ENCODE measurements at places on chromosomes 12 and 14.

DNA sequence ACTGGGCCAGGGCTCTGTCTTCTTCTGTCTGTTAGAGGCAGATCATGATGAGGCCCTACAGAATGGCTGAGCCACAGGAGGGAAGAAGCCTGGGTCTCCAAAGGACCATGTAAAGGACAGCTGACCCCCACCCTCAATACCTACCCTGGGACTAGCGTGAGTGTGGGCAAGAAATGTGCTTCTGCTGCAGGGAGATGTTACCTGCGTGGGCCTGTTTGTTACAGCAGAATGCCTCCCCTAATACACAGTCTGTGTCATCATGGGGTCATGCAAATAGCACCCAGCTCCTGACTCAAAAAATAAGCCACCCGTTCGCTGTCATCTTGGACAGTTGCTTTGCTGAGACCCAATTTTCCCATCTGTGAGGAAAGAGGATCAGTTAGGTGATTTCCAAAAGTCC, 90.6 kb downstream of the CALM1 start:
- no peak overlapping the region for H3K27ac ChIP-seq
- H3K36me3 ChIP-seq: no peaks in the 10 kb centered on the region
- H3K4me3 ChIP-seq: no peak overlapping the region
- no peak for DNase-seq
- H3K27me3 ChIP-seq: no peaks in the 10 kb centered on the region

DNA sequence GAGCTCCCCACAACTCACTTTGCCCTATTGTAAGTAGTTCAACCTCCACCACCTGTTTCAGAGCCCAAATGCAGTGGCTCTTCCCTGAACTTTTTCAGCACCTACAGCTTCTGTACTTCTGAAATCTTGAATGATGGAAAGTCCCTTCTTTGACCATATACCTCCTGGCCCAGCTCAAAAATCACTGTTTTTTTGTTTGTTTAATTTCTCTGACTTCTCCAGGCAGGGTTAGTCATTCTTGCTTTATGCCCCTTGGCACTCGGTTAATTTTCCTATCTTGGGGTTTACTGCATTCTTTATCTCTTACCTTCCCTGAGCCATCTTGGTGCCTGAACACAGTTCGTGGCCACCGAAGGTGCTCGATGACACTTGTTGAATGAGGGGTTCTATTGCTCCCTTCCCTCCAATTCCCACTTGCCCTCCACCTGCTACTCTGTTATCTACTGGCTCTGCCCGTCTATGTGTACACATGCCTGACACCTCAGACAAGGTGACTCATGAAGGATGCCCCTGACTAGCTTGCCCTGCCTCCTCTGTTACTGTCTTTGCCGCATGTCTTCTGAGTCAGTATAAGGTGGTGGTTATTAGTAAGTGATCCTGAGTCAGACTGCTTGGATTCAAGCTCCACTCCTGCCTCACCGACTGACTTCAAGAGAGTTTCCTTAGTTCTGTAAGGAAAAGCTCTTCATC, 4.4 kb downstream of the AMHR2 start:
- H3K36me3 ChIP-seq: no peaks in the 10 kb centered on the region
- H3K27ac ChIP-seq: no peak overlapping the region
- H3K27me3 ChIP-seq: no peaks in the 10 kb centered on the region
- no peak for DNase-seq

DNA sequence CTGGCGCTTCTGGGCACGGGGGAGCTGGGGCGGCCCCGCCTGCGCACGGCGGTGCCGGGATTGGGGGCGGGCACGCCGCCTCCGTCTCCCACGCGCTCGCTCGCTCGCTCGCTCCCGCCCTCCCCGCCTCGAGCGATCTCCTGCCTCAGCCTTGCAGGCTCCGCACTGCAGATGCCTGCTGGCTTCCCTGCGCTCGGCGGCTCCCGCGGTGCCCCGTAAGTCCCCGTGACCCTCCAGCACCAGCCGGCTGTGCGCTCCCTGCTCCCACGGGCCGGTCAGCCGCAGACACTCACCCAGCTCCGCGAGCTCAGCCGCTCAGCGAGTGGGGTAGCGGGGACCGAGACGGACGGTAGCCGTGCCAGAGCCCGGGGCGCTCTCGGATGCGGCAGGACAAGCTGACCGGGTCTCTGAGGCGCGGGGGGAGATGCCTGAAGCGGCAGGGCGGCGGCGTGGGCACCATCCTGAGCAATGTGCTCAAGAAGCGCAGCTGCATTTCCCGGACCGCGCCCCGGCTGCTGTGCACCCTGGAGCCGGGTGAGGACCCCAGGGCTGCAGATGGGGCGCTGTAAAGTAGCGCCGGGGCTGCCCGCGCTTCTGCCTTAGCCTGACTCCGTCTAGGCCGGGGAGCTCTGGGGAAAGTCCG, at the start of gene TBC1D30:
TSS of gene TBC1D30 (plus strand) at position 148 of the 643 bp plus-strand sequence. CDS start at position 381, 233 bp downstream.
- H3K4me1 ChIP-seq: peaks cover 6% of the 10 kb centered on the region
- no peaks in the 10 kb centered on the region for H3K36me3 ChIP-seq
- peak; percentile 78 for DNase-seq
- H3K4me3 ChIP-seq: no peak within 1 kb of the TSS
- peaks cover 15% of the 10 kb centered on the region for H3K27me3 ChIP-seq

- H3K27me3 ChIP-seq: no peaks in the 10 kb centered on the region
- peaks cover 7% of the 10 kb centered on the region for H3K36me3 ChIP-seq
- H3K4me1 ChIP-seq: no peaks in the 10 kb centered on the region
- DNase-seq: no peak
- H3K27ac ChIP-seq: no peak overlapping the region
Measured at GRCh38 chr12:31297572-31298514, 28.1 kb downstream of the SINHCAF start.

- H3K27me3 ChIP-seq: no peaks in the 10 kb centered on the region
- no peaks in the 10 kb centered on the region for H3K36me3 ChIP-seq
- H3K4me3 ChIP-seq: no peak overlapping the region
- no peak for DNase-seq
Measured at GRCh38 chr14:61588419-61588901, 106.9 kb upstream of the HIF1A start.

DNA sequence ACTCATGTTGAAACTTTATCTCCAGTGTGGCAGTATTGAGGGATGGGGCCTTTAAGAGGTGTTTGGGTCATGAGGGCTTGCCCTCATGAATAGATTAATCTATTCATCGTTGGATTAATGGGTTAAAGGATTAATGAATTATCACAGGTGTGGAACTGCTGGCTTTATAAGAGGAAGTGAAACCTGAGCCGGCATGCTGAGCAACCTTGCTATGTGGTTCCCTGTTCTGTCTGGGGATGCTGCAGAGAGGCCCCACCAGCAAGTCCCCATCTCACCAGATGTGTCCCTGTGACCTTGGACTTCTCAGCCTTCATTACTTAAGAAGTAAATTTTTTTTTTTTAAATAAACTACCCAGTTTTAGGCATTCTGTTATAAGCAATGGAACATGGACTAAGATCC, 109.6 kb downstream of the DYRK2 start:
- H3K4me3 ChIP-seq: no peak overlapping the region
- no peaks in the 10 kb centered on the region for H3K4me1 ChIP-seq
- no peak overlapping the region for H3K27ac ChIP-seq

DNA sequence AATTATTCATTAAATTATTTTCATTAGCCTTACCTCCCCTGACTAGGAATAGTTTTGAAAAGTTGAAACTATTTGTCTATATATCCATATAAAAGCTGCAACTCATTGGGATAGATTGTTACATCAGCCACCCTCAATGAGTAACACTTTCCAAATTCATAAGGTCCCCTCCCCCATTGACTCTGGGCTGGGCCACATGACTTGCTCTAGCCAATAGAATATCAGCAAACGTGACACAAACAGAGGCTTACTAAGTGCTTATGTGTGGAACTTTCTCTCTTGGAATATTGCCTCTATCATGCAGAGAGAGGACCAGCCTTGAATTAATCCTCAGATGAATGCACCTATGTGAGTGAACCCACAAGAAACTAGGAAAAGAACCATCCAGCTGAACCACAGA, 213.7 kb downstream of the CCDC59 start:
- H3K4me1 ChIP-seq: no peaks in the 10 kb centered on the region
- no peaks in the 10 kb centered on the region for H3K36me3 ChIP-seq
- no peak overlapping the region for H3K4me3 ChIP-seq
- no peak for DNase-seq
- no peak overlapping the region for H3K27ac ChIP-seq

GRCh38 chr12:84124211-84124610, 788.4 kb downstream of the SLC6A15 start:
- no peak for DNase-seq
- H3K27ac ChIP-seq: no peak overlapping the region
- no peaks in the 10 kb centered on the region for H3K27me3 ChIP-seq
- no peaks in the 10 kb centered on the region for H3K4me1 ChIP-seq

DNA sequence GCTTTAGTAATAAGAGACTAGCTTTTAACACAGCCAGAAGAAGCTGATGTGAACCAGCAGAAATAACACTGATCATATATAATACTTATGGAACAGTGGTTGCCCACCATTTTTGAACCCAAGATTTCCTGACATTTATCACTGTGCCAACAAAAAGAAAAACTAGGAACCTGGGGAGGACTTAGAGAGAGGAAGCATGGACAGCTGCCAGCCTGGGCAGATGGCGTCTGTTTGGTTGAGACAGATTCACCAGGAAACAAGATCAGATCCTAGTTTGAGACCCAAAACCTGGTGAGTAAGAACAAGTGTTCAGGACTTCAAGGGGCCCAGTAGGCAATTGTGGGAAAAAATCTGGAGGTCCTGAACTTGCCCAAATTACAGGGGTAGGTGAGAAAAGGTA, 95.3 kb downstream of the BICD1 start:
- no peaks in the 10 kb centered on the region for H3K36me3 ChIP-seq
- H3K27ac ChIP-seq: no peak overlapping the region
- H3K27me3 ChIP-seq: no peaks in the 10 kb centered on the region
- no peaks in the 10 kb centered on the region for H3K4me1 ChIP-seq

- no peak overlapping the region for H3K27ac ChIP-seq
- no peak for DNase-seq
- no peak overlapping the region for H3K4me3 ChIP-seq
- H3K27me3 ChIP-seq: no peaks in the 10 kb centered on the region
- no peaks in the 10 kb centered on the region for H3K36me3 ChIP-seq
Measured at GRCh38 chr12:87383680-87384079, 645.5 kb downstream of the C12orf50 start.

GRCh38 chr12:108977360-108977759, 43.5 kb downstream of the SVOP start:
- no peaks in the 10 kb centered on the region for H3K4me1 ChIP-seq
- H3K36me3 ChIP-seq: no peaks in the 10 kb centered on the region
- H3K27ac ChIP-seq: no peak overlapping the region
- H3K4me3 ChIP-seq: no peak overlapping the region
- no peak for DNase-seq

DNA sequence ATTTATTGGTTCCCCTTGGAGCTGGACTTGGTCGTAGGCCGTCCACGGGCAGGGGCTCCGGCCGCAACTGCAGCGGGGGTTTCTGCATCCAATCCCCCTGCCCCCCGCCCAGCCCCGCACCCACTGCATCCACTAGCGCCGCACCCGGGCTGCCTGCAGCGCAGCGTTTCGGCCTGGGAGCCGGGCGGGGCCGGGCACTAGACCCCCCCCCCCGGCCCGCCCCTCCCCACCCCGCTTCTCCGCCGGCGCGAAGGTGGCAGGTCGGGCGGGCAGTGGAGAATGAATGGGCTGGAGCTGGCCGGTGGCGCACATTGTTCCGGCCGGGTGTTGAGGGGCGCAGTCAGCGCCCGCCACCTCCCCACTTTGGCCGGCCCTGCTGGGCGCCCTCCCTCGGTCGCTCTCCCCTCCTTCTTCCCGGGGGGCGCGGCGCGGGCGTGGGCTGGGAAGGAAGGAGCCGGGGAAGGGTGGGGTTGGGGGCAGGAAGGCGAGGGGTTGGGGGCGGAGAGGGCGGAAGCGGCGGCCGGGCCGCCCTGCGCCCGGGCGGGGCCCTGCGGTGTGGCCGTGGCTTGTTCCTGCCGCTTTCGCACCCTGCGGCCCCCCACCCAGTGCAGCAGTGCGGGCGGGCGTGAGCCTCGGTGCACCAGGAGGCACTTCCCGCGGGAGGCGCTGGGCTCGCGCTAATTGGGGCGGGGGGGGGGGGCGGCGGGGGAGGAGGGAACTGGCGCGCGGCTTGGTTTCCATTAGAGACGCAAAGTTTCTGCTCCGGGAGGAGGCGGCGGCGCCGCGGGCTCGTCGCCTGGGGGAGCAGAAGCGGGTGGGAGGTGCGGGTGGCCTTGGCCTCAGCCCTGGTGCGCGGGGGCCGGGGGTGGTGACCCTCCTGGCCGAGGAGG, 841 bp downstream of the CALM1 start:
- DNase-seq: peak; percentile 42
- H3K27me3 ChIP-seq: no peaks in the 10 kb centered on the region
- H3K4me3 ChIP-seq: peak overlapping the region; percentile 95
- peaks cover 17% of the 10 kb centered on the region for H3K36me3 ChIP-seq

DNA sequence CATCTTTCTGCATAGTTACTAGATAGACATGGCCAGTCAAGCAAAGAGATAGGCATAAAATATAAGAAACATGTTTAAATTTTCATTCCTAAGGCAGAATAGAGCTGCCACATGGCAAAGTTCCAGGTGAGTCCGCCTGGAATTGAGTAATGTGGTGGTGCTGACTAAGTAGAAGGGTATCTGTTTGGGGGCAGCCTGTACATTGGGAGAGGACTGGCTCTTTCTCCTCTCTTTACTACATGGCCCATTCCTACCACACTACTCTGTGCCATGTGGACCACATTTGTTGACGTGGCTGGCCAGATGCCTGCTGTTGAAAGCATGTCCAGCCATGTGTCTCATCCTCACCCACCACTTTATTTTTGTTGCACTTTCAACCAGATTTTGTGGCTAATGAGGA, 354.0 kb downstream of the ETNK1 start:
- no peak overlapping the region for H3K4me3 ChIP-seq
- no peaks in the 10 kb centered on the region for H3K27me3 ChIP-seq
- no peak for DNase-seq
- no peaks in the 10 kb centered on the region for H3K36me3 ChIP-seq
- H3K27ac ChIP-seq: no peak overlapping the region

- H3K4me3 ChIP-seq: no peak overlapping the region
- H3K27ac ChIP-seq: no peak overlapping the region
- DNase-seq: no peak
Measured at GRCh38 chr12:7695237-7695560, 376 bp downstream of the GDF3 start.

DNA sequence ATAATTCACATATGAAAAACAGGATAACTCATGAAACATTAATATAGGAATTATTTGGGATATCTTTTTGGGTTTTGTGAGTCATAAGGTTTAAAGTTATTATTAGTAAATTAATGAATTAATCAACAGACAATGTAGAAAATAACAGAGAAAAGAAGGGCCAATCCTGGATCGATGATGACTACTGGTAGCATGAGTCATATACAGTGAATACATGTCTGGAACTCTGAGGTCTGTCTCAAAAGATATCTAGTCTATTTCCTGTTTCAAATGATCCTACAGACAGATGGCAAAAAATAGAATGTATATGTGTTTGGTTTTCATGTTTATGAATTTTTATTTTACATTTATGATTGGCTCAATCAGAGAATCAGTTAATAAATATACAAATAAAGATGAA, 86.4 kb upstream of the RTL1 start:
- no peak for DNase-seq
- H3K4me1 ChIP-seq: no peaks in the 10 kb centered on the region
- H3K4me3 ChIP-seq: no peak overlapping the region
- H3K27me3 ChIP-seq: no peaks in the 10 kb centered on the region
- no peak overlapping the region for H3K27ac ChIP-seq
